ENCODE measurements at places on chromosomes 5 and 9.

GRCh38 chr5:90472783-90473395 is 1.7 kb downstream of the MBLAC2 start:
- no peak for DNase-seq

DNA sequence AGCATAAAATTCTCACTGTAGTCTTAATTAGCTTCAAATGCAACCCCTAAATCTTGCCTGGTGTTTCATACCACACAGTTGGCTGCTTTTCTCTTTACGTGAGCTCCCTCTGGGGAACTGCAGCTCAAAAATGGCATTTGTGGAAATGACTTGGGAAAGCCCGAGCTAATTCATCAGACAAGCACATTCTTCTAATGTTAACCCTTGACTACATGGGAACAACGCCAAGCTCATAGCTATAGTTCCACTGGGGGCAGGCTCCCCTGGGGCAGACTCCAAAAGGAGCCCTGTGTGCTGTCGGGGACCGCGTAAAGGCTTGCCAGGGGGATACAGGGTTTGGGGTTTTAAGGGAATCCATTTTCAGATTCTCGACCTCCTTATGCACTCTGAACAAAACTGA is 301.4 kb upstream of the DAP start:
- no peak for DNase-seq

DNA sequence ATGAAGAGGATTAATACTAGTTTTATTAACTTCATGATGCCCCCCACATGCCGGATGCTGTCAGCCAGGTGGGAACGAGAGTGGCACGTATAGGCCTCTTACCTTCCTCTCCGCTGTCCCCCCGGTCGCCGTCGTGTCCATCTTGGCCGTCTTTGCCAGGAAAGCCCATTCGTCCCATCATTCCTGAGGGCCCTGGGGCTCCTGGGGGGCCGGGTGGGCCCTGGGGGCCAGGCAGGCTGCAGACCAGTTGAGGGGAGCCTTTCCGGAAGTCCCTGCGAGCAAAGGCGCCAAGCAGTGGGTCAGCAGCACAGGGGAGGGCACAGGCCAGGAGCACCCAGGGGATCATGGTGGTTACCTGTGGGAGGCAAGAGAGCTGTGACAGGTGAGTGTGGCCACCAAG is 15.8 kb downstream of the C1QTNF2 start:
- no peak for DNase-seq

GRCh38 chr5:172436078-172436878 is 18.0 kb downstream of the SH3PXD2B start:
- no peak for DNase-seq

DNA sequence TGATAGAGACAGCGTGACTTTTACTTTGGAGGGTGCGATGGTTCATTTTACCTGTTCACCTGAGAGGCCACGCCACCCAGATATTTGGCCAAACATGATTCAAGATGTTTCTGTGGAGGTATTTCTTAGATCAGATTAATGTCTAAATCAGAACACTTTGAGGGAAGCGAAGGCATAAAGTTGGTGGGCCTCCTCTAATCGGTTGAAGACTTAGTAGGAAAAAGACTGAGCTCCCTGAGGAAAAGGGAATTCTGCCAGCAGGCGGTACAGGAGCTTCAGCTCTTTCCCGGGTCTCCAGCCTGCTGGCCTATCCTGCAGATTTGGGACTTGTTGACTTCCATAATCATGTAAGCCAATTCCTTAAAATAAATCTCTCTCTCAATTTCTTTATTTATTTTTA is 7.0 kb upstream of the LAMC3 start:
- no peak for DNase-seq

- no peak for DNase-seq
These were observed 131.3 kb downstream of the FRMD3 start for GRCh38 chr9:83406921-83407320.

DNA sequence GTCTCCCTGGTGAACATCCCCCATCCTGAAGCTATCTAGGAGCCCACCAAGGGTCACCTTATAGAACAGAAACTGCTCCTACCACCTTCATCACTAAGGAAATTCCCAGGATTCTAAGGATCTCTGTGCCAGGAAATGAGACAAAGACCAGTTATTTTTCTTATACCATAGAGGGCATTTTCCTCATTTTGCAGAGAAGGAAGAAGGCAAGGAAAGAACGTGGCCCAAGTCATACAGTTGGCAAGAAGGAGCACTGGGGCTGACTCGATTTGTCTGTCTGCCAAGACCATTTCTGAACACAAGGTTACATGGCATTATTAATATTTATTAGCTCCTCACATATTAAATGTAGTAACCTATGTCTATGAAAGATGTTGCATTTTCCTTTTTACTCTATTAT is 49.6 kb upstream of the TNFSF15 start:
- DNase-seq, result no peak

GRCh38 chr5:150573216-150573615 is 65.3 kb downstream of the NDST1 start:
- no peak for DNase-seq

DNA sequence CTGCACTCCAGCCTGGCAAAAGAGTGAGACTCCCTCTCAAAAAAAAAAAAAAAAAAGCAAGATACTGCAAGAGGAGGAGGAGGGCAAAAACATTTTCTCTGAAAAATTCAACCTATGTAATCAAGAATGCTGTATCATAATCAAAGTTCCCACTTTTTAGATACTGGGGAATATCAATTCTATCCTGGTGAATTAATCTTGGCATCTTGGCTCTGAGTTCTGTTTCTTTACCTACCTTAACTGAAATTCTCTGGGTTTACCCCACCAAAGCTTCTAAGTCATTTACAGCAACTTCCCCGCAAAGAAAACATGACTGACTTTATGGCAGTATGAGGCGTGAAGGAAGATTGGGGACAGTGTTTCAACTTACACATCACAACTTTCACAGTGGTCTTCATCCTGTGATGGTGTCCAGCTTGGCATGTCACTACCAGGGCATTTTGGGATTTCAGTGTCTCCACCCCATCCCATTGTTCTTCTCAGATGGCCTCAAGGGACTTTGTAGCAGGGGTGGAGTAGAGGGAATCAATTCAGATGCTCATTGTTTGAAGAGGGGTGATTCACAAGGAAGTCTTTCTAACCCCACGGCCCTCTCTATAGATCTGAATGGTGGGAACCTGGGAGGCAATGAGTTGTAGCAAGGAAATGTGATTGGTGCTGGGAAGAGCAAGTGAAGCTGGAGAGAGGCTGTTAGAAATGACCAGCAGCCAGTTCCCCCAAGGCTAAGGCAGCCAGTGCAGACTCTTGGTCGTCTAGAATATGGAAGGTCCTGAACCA is 130.5 kb downstream of the SCAMP1 start:
- DNase-seq, result no peak

DNA sequence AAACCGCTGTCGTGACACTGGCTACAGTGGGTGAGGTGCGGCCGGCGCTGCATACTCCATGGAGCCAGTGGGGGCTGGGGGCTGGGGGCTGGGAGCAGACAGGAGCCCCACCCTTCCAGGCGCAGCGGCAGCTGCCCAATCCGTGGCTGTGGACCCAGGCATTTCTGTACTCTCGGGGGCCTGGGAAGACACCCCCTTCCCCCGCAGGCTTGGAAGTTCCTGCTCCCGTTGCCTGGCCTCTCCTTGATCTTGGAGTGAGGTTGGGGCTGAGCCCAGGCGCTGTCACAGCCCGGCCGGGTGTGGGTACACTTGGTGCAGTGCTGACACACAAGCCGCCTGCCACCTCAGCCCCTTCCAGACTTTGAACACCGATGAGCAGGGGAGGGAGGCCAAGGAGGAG is 27.7 kb upstream of the GGTA1 start:
- no peak for DNase-seq

DNA sequence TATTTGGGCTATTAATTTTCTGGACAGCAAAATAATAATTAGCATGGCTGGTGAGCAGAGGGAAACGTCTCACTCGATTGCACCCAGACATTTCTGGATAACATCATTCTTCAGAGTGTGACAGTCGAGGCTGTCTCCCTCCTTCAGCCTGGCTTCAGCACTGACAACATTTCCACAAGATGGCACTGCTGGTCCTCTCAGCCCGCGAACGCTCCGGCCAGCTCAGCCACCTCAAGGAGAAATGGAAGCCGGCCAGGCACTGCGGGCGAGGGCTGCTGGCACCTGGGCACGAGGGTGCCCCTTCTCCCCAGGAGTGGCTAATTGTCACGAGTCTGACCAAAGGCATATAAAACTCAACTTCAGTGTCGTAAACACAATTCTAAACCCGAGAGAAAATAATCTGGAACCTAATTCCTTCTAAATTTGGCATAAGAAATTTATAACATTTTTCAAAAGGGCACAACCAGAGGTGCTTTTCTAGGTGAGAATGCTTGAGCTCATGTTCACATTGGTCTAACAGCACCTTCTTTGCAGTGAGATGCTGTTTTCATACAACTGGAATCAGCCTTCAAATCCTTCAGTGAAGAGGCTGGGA is 65.9 kb downstream of the DAP start:
- DNase-seq, result peak; percentile 49

- DNase-seq, result no peak
These were observed 144.8 kb downstream of the ST8SIA4 start for GRCh38 chr5:100758306-100758705.

GRCh38 chr5:9502050-9502834 is 43.6 kb downstream of the SEMA5A start:
- no peak for DNase-seq

- DNase-seq, result no peak
These were observed 100.7 kb upstream of the TRPC7 start for GRCh38 chr5:136466041-136466415.

DNA sequence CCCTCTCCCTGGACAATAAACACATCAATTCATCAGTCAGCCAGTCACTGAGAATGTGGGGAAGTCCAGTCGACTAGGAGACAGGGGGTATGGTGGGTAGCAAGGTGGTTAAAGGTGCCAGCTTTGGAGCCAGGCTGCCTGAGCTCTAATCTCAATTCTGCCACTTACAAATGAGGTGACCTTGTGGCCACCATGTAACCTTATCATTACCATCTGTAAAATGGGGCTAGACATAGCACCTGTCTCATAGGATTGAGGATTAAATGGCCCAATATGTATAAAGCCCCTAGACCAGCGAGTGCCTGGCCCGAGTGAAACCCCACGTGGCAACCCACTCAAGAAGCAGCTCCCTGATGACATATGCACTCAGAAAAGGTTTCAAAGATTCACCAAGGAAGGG is 73.3 kb upstream of the TBC1D2 start:
- DNase-seq, result no peak

- DNase-seq, result no peak
These were observed 101.7 kb downstream of the SNCAIP start for GRCh38 chr5:122413722-122414121.

DNA sequence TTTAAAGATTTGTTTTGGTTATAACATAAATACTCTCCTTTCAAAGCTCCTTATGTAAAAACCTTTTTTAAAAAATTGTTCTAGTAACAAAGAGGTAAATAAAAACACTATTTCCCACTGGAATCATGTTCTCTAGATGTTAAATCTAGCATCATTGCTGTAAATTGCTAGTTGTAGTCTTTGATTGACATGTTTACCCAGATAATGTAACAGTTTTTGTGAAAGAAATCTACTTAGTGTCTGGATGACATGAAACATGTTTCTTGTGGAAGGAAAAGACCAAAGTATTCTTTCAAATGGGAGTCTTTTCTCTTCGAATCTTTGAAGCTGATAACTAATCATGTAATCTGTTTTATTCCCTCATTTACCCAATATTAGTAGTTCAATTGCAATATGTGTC is 1565.9 kb upstream of the WWC1 start:
- DNase-seq, result no peak

DNA sequence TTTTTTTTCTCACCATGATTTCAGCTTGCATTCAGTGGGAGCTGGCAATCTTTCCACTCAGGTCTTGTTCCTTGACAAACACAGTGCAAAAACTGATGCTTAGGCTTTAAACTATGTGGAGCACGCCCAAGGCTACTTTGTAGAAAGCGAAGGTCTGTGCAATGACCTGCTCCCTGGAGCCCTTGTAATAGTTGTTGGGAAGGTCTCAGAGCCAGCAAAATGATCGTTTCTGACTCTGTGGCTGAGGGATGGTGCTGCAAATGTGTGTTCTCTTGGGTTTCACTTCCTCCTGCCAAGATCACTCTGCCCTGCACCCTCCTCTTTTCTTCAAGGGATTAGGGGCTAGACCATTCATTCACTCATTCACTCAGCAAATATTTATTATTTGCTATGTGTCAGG is 249.7 kb upstream of the MAP3K1 start:
- DNase-seq, result no peak

GRCh38 chr9:123943671-123944070 is 13.7 kb upstream of the DENND1A start:
- DNase-seq, result no peak

DNA sequence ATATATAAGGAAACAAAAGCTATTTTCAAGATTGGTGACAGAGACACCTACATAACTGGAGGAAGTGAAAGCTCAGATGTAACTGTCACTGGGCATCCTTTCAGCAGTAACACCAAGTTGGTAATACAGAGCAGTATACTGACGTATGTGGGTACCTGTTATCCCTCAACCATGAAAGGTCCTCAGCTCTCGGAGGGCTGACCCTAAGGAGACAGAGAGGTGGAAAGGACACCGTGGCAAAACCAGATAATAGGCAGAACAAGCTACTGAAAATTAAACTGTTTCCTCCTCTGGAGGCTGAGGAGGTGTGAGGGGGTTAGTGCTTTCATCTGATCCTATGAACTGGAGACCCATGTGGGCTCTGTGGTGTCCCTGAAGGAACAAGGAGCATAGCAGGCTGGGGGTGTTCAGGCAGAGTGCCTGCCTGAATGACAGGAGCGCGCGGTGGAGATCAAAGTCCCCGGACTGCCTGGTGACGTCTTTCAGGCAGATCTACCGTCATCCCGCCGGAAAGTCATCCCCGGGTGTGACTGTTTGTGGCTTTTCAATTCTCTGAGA is 130.2 kb upstream of the FSTL4 start:
- DNase-seq, result no peak

DNA sequence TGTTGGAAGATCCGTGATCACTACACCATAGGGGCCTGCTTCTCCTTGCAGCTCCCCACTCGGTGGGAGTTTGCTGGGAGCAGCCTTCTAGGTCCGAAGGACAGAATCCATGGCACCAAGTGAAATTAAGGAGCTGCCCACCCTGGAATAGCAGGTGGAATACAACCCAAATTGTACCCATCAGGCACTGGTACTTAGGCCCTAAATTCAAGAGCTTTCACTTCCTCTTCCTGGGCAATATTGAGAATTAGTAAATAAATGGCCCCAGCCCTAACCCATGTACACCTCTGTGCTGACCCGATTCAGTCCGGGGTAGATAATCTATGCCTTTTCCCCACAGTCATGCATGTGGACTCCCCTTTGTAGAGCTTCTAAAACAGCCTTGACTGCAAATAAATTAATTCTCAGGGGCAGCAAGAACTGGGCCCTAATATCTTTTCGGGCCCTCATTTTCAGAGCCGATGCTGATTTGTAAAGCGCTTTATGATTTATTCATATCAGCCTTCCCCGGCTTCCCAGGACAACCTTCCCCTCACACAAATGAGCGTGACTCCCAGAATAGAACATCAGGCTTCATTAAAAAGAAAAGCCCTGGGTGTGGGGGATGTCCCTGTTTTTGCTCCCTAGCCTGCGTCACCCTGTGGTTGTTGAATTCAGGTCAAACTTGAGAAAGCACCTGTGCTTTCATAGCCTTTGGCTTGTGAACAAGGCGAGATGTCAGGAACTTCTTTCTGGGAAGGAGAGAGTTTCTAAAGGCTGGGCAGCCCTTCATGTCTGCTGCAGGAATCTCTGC is 126.1 kb upstream of the TBC1D2 start:
- no peak for DNase-seq
